ENCODE measurements at places on chromosomes 3 and 15. TPM values are rescaled to one million over a fixed set of nuclear protein-coding genes. Genes with fewer than 3 reads are reported as not detected.

The AP3B2 gene
- total RNA-seq, result 0.13 TPM

The TM6SF1 gene
- 28.7 TPM for total RNA-seq

The LMCD1 gene
- total RNA-seq, result not detected

The NGLY1 gene
- 142 TPM for total RNA-seq

The CCDC54 gene
- not detected for total RNA-seq

The PCOLCE2 gene
- total RNA-seq, result not detected

The TP63 gene
- 1.1 TPM for total RNA-seq

The C3orf22 gene
- not detected for total RNA-seq

The C2CD4A gene
- not detected for total RNA-seq

The CD200 gene
- total RNA-seq, result not detected

The SLC2A2 gene
- total RNA-seq, result not detected

The ZNF445 gene
- 11.7 TPM for total RNA-seq

The CSPG5 gene
- 0.13 TPM for total RNA-seq
